Stimulated activated CD8-positive, alpha-beta memory T cell treated with anti-CD3 and anti-CD28 coated beads, Interleukin-15, amount 100 ng/mL, for 4 hours (primary cell): ENCODE measurements at places on chromosomes 3 and 15.

- no peak for DNase-seq
Observed at GRCh38 chr3:4235690-4236089, 67.5 kb upstream of the SETMAR start.

- DNase-seq: no peak
Observed at GRCh38 chr3:52388933-52389332, 56.0 kb downstream of the SEMA3G start.

DNA sequence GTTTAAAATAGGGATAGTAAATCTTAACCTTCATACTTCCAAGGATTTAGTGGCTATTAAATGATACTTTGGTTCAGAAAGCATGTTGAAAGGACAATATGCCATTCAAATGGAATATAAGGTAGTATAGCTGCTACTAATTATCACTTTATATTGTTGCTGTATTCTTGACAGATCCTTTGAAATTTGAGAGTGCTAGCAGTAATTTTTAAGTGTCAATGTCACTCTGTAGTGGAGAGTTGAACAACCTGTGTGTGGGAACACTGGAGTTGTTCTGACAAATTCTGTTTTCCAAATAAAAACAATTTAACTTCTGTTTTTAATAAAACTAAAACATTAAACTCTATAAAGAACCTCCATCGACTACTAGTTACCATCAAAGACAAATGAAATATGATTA, 565.7 kb downstream of the FGF12 start:
- no peak for DNase-seq

DNA sequence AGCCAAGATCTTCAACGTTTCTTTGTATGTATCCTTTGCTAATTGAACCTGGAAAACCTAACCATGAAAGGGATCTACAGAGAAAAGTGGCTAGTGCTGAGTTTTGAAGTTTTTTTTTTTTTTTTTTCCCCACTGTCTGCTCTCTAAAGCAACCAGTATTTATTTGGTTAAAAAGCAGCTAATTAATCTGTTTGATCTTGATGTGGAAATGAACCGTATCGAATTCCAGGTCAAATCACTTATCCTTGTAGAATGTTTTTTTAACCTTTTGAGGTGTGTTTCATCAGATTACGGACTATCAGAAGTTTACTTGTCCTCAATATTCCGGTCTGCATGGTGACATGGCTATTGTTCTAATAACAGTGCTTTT, 117.2 kb downstream of the FNDC3B start:
- DNase-seq: no peak

- DNase-seq: peak; percentile 13
Observed at GRCh38 chr3:156674911-156675829, 780 bp downstream of the TIPARP start.

GRCh38 chr15:44394062-44394461, 33.4 kb upstream of the CTDSPL2 start:
- DNase-seq: no peak

DNA sequence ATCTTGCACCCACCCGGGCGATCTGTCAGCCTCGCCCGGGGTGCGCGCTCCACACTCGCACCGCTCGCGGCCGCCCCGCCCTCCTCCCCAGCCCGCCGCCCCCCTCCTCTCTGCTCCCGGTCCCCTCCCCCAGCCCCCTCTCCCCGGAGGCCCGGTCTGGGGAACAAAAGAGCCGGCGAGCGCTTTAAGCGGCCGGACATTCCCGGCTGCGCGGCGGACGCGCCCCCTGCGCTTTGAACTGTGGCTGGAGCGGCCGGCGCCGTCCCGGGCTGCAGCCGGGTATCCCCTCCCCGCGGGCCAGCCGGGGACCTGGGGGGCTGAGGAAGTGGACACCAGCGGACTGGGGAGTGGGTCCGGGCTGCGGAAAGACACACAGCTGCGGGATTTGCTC, at the start of gene IGDCC3:
Gene IGDCC3 (minus strand): TSS at position 27 of the 391 bp plus-strand sequence. CDS start 214 bp downstream, outside the sequence.
- no peak for DNase-seq

- DNase-seq: no peak
Observed at GRCh38 chr3:110293660-110294059, 778.0 kb upstream of the NECTIN3 start.

DNA sequence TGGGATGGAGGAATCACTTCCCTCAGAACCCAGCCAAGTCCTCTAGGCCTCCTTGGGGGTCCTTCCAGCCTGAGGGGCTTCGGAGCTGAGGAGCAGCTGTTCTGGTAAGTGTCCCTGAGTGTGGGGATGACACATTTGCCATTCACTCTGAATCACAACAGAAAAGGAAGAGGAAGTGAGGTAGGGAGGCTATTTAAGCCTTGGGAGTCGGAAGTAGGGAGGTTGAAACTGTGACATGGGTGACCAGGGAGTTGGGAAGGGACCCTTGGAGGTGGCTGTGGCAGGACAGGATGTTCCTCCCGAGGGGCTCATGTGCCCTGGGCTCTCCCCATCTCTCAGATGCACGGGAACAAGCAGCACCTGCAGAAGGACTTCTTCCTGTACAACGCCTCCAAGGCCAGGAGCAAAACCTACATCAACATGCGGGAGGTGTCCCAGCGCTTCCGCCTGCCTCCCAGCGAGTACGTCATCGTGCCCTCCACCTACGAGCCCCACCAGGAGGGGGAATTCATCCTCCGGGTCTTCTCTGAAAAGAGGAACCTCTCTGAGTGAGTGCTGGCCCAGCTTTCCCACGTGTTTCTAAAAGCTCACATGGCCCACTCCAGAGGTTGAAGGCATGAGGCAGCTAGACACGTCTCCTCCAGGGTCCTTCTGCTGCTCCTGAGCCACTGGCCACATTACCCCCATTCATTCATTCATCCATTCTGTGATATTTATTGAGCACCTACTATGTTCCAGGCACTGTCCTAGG, 43.3 kb downstream of the CAPN3 start:
- no peak for DNase-seq

DNA sequence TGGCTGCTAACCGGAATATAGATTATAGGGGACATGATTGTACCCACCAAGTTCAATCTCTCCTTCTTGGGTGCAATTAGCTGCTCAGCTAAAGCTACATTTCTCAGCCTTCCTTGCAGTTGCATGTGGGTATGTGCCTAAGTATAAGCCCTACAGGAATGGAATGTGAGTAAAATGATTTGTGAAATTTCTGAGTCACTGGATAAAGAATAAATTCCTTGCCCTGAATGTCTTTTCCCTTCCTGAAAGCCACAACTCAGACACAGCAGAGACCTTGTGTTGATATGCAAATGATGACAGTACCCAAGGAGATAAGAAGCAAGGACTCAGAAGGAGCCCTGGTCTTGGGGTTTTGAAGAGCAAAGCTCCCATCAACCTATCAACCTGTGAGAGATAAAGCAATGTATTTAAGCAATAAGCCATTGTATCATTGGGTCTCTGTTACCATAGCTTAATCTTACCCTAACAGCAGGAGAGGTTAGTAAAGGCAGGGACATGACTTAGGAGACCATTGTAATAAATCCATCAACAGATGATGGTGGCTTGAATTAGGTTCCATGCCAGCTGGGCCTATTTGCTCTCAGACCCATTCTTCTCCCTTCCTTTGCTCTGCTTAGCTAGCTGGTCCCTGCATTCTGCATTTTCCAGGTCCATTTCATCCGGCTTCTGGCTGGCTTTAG, 25.6 kb upstream of the ZNF280D start:
- no peak for DNase-seq

- DNase-seq: no peak
Observed at GRCh38 chr3:36305929-36306520, 74.3 kb upstream of the STAC start.

DNA sequence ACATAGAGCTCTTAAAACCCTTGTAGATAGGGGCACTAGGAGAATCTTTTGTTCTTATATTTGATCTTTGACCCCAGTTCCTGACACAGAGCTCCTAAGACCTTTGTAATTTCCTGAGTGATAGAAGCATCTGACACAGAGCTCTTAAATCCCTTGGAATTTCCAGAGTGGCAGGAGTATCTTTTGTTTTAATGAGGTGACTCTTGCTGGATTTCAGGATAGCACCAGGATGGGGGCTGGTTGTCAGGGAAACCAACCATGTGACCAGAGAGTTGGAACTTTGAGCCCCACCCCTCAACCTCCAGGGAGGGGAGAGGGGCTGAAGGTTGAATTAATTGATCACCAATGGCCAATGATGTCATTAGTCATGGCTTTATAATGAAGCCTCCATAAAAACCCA, 47.6 kb upstream of the ST8SIA2 start:
- DNase-seq: no peak

GRCh38 chr15:96327155-96327741, 3.3 kb upstream of the NR2F2 start:
- DNase-seq: no peak

GRCh38 chr3:10553591-10554235, 48.3 kb upstream of the ATP2B2 start:
- no peak for DNase-seq

- DNase-seq: no peak
Observed at GRCh38 chr3:60226912-60227311, 1024.3 kb downstream of the FHIT start.

DNA sequence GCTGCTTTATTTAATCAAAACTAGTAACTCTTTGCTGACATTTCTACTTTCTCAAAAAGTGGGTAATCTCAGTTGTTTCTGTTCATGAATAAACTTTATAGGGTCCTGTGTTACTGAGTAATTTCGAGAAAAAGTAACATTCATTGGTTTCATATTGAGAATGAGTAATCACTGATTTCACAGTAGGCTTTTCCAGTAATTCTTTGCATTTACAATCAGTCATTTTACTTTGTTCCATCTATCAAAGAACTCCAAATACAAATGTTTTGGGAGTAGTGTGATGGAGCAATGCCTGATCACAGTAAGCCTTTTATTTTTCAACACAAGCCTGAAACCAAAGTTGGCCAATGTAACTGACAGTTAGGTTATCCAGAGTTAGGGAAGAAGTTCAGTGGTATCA, 353.6 kb downstream of the ULK4 start:
- DNase-seq: no peak

DNA sequence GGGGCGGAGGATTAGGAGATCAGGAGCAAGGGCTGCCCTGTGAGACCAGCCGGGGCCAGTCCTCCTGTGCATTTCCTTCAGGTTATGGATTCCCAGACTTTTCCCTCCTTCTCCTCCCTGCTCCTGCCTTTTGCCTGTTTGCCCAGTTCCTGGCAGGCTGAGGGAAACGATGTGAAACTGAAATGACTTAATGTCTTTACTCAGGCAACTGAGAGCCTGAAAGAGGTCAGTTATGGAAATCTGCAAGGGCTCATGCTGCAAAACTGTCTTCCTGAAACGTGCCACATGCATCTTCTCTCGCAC, 57.2 kb downstream of the MESD start:
- DNase-seq: no peak

GRCh38 chr3:137854533-137855261, 90.6 kb downstream of the SOX14 start:
- DNase-seq: no peak

DNA sequence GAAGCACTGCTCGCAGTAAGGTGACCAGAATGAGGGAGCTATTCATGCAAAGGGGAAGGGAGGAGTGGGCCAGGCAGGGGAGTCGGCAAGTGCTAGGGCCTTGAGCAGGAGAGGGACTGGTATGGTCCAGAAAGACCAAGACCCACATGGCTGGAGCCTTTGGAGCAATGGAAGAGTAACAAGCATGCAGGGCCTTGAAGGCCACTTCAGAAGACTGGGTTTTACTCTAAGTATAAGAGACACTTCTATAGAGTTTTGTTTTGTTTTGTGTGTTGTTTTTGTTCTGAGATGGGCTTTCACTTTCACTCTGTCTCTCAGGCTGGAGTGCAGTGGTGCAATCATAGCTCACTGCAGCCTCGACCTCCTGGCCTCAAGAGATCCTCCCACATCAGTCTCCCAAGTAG, 42.0 kb downstream of the BFSP2 start:
- no peak for DNase-seq

GRCh38 chr3:102099913-102100312, 250.6 kb downstream of the NFKBIZ start:
- no peak for DNase-seq

- no peak for DNase-seq
Observed at GRCh38 chr3:17670749-17671148, 71.7 kb downstream of the TBC1D5 start.

DNA sequence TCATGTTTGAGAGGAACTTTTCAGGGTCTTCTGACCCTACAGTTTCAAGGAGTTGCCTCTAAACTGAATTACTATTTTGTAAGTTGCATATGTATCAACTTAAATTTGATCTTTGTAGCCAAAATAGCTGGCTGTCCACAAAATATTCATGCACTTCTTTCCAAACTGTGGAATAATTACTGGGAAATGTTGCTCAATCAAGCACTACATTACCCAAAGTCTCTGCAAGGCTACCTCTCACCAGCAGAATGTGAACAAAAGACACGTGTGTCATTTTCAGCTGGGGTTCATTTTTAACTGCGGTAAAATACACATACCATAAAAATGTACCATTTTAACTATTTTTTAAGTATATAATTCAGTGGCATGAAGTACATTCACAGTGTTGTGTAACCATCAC, 320.4 kb downstream of the CTNNB1 start:
- DNase-seq: no peak

DNA sequence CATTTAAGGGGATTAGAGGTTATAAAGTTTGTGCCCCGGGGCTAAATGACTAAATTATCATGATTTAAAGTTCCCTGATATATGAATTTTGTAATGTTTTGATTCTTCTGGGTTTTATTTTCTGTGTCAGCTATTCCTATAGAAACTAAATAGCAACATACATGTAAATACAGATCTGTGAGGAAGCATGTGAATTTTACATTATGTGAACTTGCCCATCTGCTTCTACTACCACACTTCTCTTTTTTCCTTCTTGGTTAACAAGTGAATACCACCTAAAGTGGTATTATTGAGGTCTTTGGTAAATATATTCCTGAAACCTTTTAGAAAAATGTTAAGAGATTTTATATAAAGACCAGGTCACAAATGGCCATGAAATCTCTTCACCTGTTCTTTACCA, 29.3 kb downstream of the SLMAP start:
- DNase-seq: no peak

- DNase-seq: no peak
Observed at GRCh38 chr15:68821190-68821840, 620 bp upstream of the ANP32A start.

- no peak for DNase-seq
Observed at GRCh38 chr3:148008591-148008990, 599.4 kb downstream of the ZIC1 start.

GRCh38 chr3:112128843-112129727, 4.0 kb downstream of the GCSAM start:
- no peak for DNase-seq

- no peak for DNase-seq
Observed at GRCh38 chr15:50225938-50226337, 39.6 kb downstream of the HDC start.

DNA sequence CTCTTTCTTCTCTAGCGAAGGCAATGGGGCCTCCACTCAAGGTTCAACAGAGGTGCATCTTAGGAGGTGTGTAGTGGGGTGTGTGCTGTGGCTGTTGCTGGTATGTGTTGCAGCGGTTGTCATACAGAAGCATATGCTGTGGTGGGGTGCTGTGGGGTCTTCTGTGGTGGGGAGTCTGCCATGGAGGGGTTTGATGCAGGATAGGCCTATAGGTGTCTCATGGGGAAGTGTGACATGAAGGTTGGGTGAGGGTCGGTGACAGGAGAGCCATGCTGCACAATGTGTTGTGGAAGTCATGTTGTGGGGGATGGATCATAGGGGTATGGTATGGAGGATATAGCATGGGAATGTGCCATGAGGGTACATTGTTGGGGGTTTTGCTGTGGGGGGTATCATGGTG, 20.3 kb downstream of the NMNAT3 start:
- DNase-seq: no peak

GRCh38 chr15:48354694-48355303, 23.6 kb downstream of the DUT start:
- DNase-seq: no peak
